Pons (tissue), 1 donor: ENCODE measurements at places on chromosomes 12 and 14.

DNA sequence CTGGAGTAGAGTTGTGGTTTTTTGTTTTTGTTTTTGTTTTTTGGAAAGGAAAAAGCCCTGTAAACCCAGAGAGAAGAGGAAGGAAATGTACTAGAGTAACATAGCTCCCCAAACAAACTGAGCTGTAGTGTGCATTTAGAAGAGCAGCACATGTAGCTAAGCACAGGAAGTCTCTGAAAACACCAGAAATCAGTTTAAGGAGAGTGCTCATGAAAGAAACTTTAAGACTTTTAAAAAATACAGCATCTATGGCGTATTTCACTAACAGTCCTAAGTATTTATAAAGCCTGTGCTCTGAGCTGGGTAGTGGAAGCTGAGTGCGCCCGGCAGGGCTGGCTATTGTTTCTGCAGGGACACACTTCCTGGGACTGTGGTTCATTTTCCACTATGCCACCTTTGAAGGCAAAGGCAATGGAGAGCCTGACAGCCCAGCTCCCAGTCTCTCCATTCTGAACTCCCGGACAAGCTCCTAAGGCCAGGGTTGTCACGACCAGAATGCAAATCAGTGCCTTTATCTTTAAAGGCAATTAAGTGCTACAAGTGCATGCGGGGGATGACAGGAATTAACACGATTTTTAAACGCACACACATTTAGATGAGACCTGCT lies 45.4 kb downstream of the NIN start:
- no peak for DNase-seq

GRCh38 chr12:87086118-87086891 lies 830.1 kb upstream of the MGAT4C start:
- DNase-seq: no peak

GRCh38 chr14:95272057-95272456 lies 47.7 kb downstream of the CLMN start:
- DNase-seq: no peak

DNA sequence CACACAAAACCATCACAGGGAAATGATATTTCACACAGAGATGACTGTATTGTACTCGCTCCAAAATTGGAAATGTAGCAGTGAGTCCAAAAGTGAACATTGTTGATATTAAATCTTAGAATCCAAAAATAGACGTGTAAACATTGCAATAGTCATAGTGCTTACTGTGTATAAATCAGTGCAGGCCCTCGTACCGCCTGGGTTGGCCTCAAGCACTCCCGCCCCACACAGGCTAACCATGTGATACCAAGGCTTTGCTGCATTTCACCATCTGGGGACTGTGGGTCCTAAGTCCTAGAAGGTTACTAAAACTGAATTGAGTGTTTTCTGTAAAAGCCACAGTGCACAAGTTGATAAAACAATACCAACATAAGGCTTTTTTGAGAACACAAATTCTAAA lies 107.3 kb downstream of the PPP2R5E start:
- DNase-seq: peak; percentile 85

DNA sequence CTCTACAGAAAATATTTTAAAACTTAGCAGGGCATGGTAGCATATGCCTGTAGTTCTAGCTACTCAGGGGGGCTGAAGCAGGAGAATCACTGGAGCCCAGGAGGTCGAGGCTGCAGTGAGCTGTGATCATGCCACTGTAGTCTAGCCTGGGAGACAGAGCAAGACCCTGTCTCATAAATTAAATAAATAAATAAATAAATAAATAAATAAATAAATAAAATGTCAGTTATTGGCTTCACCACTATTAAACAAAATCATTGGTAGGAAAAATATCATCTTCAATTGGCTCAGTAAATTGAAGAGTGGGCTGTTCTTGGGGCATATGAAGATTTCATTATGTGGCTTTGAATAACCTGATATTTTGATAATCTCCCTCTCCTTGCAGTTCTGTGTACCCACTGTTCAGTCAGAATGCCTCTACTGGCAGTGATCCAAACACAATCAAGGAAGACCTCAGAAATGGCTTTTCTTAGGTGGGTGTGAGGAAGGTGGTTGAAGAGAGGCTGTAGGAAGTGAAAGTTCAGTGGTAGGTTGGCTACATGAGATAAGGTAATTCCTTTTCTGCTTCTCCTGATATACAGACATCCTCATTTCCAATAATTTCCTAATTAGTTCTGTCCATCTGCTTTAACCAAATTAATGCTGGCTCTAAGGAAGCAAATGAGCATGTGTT lies 175.8 kb downstream of the MSRB3 start:
- DNase-seq: no peak

GRCh38 chr12:38113991-38114390 lies 202.6 kb upstream of the ALG10B start:
- DNase-seq: no peak

GRCh38 chr12:90027041-90027440 lies 318.4 kb upstream of the ATP2B1 start:
- no peak for DNase-seq

DNA sequence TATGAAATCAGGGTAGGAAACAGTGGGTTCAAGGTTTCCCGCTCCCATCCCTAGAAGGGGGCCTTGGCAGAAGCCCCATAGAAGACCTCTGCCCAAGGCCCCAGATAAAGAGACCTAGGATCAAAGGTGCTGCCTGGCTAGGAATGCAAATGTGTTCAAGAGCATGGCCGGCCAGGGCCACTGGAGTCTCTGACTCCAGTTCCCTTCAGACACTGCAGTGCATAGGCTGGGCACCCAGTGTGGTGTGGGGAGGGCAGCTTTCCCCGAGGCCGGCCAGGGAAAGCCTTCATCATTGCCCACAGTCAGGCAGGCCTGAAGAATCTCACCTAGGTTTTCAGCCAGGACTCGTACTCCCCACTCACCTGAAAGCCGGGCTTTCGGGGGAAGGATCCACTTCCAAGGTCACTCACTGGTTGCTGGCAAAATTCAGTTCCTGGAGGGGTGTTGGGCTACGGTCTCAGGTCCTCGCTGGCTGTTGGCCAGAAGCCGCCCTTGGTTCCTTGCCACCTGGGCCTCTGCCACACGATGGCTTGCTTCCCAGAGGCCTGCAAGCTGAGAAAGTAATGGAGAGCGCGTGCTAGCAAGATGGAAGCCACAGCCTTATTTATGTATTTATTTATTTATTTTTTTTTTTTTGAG lies 9.7 kb upstream of the PEBP1 start:
- DNase-seq: no peak

DNA sequence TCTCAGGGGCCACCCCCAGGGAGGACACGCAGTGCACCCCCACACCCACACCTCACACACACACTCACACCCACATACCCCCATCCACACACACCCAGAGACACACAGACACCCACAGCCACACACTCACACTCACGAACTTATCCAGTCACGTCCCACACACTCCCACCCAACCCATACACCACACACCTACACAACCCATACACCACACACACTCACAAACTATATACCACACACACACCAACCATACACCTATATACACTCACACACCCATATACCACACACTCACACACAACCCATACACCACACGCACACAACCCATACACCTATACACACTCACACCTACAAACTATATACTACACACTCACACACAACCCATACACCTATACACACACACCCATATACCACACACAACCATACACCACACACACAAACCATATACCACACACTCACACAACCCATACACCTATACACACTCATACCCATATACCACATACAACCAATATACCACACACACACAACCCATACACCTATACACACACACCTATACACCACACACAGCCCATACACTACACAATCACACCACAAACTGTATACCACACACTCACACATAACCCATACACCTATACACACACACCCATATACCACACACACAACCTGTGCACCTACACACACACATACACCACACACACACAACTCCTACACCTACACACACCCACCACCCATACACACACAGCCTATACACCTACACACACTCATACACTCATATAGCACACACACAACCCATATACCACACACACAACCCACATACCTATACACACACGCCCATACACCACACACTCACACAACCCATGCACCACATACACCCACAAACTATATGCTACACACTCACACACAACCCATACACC lies 42.7 kb downstream of the TMEM121 start:
- no peak for DNase-seq

- no peak for DNase-seq
Observed at GRCh38 chr14:99066378-99066777, 205.6 kb downstream of the BCL11B start.

GRCh38 chr14:74554742-74555362 lies 57.2 kb downstream of the LTBP2 start:
- no peak for DNase-seq

GRCh38 chr14:86596024-86596423 lies 1066.1 kb downstream of the FLRT2 start:
- DNase-seq: no peak

GRCh38 chr14:61380984-61381383 lies 59.6 kb downstream of the PRKCH start:
- no peak for DNase-seq

DNA sequence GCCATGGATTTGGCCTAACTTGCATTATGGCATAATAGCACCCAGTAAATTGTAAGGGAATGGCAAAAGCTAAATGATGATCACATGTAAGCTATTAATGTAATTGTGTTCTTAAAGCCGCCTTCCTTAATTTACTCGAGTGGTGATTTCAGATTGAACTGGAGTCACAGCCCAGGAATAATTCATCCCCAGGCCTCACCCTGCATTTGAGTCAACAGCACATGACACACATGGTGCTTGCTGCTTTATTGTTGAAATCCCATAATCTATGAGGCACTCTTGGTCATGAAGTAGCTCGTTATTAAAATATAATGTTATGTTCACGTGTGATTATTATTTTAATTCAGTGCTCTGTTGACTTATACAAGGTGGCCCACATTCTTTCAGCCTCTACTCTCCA lies 547.5 kb downstream of the VRK1 start:
- no peak for DNase-seq

DNA sequence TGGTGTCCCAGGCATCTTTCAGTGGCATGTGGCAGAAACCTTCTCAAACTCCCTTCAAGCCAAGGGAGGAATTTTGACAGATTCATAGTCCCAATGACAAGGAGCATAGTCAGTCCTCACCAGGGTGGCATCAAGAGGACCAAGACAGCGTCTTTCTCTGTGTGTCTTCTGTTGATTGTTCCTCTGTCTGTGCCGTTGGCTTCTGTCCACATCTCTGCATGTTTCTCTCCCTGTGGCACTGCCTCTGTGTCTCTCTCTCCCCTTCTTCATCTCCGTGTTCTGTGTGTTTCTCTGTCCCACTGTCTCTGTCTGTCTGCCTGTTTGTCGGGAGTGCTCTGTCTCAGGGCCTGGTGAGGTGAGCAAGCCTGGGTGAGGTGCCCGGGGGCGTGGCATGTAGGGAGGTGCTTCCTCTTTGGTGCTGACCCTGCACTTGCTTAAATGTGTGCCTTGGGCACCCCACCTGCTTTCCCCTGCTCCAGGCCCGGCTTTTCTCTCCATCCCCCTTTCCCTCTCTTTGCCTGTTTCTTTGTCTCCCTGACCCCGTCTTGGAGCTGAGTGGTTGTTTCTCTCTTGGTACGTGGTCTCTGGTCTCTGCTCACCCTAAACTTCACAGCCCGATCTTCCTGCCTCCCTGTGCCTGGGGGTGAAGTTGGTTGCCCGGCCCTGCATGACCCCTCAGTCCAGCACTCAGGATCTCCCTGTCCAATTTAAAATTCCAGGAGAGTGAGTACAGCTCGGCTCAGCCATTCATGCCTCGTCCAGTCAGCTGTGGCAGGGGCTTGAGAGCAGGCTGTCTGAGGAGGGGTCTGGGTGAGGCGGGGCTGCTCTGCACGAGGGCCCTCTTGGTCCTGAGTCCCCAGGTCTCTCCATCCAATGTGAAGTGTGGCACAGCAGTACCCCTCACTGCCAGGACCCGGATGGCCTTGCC lies 28.5 kb downstream of the JDP2 start:
- peak; percentile 71 for DNase-seq

GRCh38 chr14:54168489-54168888 lies 211.9 kb upstream of the BMP4 start:
- no peak for DNase-seq

GRCh38 chr12:74424778-74425177 lies 112.9 kb upstream of the ATXN7L3B start:
- DNase-seq: peak; percentile 82

GRCh38 chr12:53501615-53502181 lies 615 bp downstream of the TARBP2 start:
- no peak for DNase-seq

DNA sequence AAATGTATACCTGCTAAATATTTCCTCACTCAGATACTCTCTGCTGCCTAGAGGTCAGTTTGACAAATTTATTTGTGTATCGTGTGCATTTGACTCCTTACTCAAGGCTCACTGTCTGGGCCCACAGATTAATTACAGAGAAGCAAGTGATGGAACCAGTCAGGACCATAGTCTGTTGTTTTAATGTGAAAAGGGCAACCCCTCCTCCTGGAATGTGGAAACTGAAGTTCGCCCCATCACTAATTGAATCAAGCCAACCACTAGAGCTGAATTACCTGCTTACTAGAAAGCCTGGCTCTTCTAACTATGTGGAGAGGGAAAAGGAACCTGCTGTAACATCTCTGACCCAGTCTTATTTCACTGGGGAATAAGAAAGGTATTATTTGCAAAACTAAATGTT lies 199.9 kb upstream of the KRR1 start:
- no peak for DNase-seq

- no peak for DNase-seq
Observed at GRCh38 chr12:119850330-119850729, 26.8 kb downstream of the CIT start.

GRCh38 chr12:52230364-52231281 lies 2.4 kb upstream of the KRT7 start:
- no peak for DNase-seq

DNA sequence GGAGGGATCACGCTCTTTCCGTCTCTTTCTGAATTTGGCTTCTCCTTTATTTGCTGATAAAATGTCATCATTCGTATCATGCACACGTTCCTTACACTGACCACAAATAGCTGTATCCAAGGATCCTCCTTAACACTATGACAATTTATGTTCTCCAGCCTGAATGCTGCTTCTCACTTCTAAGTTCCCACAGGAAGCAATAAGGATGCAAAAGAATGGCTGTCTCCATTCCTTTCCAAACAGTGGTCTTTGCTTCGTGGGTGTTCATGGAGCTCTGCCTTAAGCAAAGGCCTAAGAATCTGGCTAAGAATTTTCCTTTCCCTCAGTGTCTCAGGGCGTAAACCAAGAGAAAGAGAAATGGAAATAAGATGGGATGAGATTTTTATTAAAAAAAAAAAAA lies 200.2 kb downstream of the ITPR2 start:
- no peak for DNase-seq

GRCh38 chr14:61972711-61973110 lies 210.5 kb downstream of the SNAPC1 start:
- no peak for DNase-seq
